Panc1 (cell line): ENCODE measurements at places on chromosomes 11 and 22. TPM values are rescaled to one million over a fixed set of nuclear protein-coding genes. Genes with fewer than 3 reads are reported as not detected.

Gene NCAPD3
- 75.9 TPM for total RNA-seq

Gene TSKU
- total RNA-seq, result 31.4 TPM

- DNase-seq, result no peak
These were observed 331.8 kb upstream of the SYN3 start for GRCh38 chr22:33389936-33390335.

Gene OR52A1
- total RNA-seq, result not detected

- DNase-seq, result no peak
These were observed 698.5 kb downstream of the KCNA4 start for GRCh38 chr11:29318134-29318845.

- DNase-seq, result no peak
These were observed 10.9 kb upstream of the CABP2 start for GRCh38 chr11:67534070-67534679.

- DNase-seq, result no peak
These were observed 616.6 kb downstream of the TBC1D22A start for GRCh38 chr22:47379037-47379436.

GRCh38 chr11:127218275-127218608 is 217.7 kb upstream of the KIRREL3 start:
- DNase-seq, result no peak

Gene MYOD1
- total RNA-seq, result not detected

Gene SYNGR1
- total RNA-seq, result 17.8 TPM

DNA sequence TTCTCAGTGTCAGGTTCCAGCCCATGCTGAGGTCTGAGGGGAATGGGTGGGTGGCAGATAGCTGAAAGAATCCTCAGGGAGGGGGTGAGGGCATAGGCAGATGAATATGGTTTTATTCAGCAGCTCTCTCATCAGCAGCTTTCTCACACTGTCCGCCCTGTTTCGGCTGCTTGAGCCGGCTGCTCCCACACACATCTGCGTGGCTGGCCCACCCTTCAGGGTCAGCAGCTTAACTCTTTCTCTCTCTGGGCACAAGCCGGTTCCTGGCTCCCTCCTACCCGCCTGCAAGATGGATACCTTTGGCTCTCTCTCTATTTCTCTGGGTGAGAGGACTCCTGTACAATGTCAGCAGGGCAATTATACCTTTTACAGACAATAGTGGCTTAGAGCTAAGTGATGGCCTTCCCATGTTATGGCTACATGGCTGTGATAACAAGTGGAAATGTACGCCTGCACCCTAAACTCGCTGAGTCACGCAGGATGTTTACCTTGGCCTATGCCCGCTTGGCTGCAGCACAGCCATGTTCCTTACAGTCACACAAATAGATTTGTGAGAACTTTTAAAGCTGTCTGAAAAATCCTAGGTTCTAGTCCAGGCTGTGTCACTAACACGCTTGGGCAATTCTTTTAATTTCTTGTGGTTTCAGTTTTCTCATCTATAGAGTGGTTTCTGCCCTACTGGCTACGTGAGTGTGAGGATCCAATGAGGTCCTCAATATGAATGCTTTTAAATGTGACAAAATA is 4.1 kb downstream of the MMP20 start:
- DNase-seq, result no peak

- no peak for DNase-seq
These were observed 1631.4 kb upstream of the TENM4 start for GRCh38 chr11:81072273-81072672.

- DNase-seq, result no peak
These were observed 30.2 kb downstream of the PPFIBP2 start for GRCh38 chr11:7544021-7544420.

GRCh38 chr22:42347281-42347824 is 76.9 kb upstream of the TCF20 start:
- no peak for DNase-seq

- no peak for DNase-seq
These were observed 5.1 kb upstream of the LMO1 start for GRCh38 chr11:8268530-8269400.

DNA sequence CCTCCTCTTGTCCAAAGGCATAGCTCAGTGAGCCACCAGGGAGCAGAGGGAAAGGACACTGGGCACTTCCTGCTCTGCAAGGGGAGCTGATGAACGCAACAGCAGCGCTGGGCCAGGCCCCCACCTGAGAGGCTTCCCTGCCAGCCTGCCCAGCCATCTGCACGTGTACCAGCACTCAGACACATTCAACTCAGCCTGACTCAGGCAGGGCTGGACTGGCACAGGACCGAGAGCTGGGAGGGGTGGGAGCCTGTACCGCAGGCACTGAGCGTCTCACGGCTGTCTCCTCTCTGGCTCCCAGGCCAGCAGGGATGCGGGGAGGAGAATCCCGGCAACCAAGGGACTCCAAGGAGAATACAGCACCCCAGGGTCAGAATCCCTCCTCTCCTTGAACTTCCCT is 411.8 kb downstream of the CTTN start:
- DNase-seq, result no peak

DNA sequence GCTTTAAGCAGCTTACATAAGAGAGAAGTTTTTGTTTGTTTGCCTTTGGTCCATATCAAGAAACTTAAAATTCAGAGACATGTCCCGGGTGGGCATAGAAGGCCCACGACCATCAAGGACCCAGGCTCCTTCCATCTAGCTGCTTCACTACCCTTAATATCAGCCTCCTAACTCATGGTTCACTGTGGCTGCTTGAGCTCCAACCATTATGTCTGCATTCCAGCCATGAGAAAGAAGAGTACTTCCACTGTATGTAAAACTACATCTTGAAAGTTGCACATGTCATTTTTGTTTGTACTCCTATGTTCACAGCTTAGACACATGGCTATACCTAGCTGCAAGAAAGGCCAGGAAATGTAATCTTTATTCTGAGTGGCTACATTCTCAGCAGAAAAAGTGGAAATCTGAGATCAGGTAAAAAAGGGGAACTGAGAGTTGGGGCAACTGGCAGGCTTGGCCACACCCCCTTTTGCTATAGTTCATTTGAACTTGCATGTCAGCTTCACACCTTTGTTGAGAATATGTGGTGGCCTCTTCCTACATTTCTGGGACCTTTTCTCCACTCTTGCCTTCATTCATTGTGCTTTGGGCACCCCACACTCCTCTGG is 81.3 kb upstream of the TP53I11 start:
- no peak for DNase-seq

Gene LRRC75B
- 4.1 TPM for total RNA-seq

GRCh38 chr22:30305519-30305905 is 16.2 kb upstream of the CASTOR1 start:
- DNase-seq, result no peak

DNA sequence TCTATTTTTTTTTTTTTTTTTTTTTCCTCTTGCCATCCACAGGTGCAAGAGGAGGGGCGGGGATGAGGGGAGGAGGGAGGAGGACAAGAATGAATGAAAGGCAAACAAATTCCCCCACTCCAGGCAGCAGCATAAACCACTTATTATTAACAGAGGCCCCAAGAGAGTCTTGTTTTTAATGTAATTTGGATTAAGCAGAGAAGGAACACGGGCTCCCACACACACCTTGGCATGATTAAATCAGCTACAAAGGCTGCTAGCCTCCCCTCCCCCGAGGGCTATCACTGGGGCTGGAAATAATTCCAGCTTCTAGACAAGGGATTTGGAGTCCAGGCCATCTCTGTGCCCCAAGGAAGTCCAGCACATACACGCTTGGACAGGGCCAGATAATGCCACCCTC is 93.4 kb upstream of the DRD2 start:
- no peak for DNase-seq

Gene CARD16
- total RNA-seq, result not detected

DNA sequence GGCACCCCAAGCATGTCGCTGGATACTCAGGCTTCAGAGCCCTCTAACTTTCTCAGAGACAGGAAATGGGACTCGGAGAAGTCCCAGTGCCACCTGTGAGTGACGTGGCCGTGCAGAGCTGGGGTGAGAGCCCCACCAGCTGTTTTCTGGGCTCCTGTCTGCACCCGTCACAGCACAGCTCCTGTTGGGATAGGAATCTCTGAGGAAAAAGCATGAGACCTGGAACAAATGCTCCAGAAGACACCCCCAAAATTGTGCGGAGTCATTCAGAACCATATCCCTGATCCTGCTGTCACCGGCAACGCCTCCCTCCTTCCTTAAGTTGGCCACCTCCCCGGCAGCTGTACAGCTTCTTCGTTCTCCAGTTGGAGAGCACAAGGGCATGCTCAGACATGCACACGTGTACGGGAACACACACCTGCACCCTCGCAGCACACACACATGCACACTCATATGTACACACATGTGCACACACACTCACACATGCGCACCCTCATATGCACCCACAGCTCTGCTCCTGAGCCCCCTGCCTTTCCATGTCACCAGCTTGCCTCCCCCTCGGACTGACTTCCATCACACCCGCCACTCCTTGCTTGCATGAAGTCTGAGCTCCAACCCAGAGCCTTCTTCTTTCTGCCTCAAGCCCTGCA is 1430.0 kb downstream of the BRD1 start:
- no peak for DNase-seq

- no peak for DNase-seq
These were observed 14.6 kb upstream of the P2RY6 start for GRCh38 chr11:73257342-73258103.

Gene IGSF9B
- 2.2 TPM for total RNA-seq

GRCh38 chr11:2899080-2899783 is 13.7 kb upstream of the CDKN1C start:
- no peak for DNase-seq

- no peak for DNase-seq
These were observed 106.4 kb downstream of the DSCAML1 start for GRCh38 chr11:117690484-117691217.

DNA sequence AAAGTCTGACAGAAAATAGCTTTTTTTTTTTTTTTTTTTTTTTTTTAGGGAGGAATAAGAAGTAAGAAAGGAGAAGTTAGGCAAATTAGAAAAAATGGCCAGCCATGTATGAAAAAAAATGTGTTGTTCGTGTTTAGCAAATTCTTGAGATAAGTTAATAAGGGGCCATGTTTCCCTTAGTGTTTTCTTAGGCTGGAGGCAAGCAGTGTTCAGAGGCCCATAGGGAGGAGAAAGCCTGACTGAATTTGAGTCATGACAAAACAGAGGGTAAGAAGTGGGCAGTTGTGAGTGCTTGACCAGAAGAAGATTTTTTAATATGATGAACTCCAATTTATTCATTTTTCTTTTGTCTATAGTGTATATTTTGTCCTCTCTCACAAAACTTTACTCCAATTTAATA is 766.4 kb downstream of the FAM181B start:
- DNase-seq, result no peak

Gene MS4A3
- 0.13 TPM for total RNA-seq

GRCh38 chr11:72292106-72292785 is 48.3 kb upstream of the PHOX2A start:
- no peak for DNase-seq

DNA sequence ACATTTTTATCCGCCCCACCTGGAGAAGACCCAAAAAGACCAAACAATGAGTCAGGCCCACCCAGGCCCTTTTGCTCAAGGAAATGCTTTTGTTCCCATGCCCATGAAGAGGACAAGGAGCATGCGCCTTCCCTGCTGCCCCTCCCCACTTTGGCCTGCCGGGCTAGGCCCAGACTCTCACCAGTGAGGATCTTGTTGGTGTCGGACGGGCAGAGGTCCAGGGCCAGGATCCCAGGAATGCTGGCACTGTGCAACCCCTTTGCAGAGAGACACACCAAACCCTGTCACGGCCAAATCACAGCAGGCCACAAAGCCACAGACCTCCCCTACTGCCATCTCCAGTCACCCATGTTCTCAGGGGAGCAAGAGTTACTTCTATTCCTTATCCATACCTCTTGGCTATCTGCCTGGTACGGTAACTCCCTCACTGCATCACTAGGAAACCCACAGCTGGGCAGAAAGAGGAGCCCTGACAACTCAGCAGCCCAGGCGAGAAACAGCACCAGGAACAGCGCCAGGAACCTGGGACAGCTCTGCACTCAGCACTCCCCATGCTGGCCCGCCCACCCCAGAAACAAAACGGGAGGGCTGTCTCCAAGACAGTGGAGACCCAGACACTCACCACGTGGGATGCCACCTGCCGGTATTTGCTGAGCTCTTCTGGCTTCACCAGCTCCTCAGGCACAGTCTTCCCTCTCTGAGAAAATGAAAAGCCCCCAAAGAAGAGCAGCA is 5.5 kb downstream of the PRPF19 start:
- DNase-seq, result no peak

- no peak for DNase-seq
These were observed 14.5 kb downstream of the MUC2 start for GRCh38 chr11:1088927-1089737.

GRCh38 chr11:8301622-8302021 is 37.9 kb upstream of the LMO1 start:
- no peak for DNase-seq

DNA sequence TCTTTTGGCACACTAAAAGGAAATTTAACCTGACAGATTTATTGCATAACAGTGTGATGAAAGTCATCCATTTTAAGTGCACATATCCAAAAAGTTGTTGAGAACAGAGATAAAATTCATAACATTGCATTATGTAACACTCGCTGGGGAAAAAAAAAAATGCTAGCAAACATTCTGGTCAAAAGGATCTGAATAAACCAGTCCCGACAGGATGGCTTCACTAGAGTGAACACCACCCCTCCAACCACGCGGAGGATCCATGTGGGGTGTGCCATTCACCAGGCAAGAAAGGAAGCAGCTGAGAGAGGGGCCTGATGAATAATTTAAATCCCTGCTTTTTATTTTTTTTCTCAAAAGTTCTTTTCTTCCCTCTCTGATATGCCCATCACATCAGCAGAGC is 258.7 kb downstream of the DCDC1 start:
- no peak for DNase-seq

Gene CBLIF
- total RNA-seq, result not detected

DNA sequence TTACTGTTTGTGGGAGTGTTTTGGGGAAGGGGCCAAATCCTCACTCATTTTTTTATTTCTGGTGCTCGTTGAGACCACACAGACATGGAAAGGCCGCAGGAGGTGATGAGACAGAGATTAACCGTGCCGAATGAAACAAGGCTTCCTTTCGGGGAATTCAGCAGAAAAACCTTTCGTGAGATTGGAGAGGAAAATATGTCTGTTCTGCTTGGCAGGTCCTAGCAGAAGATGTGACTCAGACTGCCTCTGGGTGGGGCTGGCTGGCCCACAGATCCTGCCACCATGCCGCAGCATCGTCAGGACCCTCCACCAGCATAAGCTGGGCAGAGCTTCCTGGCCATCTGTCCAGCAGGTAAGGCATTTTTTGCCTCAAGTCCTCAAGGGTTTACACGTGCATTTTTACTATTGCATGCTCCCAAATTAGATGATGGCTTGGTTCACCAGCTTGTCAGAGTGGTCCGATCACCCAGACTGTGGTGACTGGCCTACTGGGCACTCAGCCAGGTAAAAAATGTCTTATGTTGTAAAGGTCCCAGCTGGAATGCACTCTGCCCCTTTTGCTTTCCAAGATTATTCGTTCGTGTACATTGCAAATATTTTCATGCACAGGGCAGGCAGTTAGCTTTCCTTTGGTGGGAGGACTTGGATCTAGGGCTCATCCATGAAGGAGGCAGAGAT is 1.5 kb downstream of the DDB2 start:
- DNase-seq, result no peak
